Activated CD8-positive, alpha-beta T cell treated with anti-CD3 and anti-CD28 coated beads for 36 hours (primary cell): ENCODE measurements at places on chromosomes 7 and 10.

GRCh38 chr10:117217196-117217761, 20.0 kb downstream of the KCNK18 start:
- DNase-seq = peak; percentile 43

DNA sequence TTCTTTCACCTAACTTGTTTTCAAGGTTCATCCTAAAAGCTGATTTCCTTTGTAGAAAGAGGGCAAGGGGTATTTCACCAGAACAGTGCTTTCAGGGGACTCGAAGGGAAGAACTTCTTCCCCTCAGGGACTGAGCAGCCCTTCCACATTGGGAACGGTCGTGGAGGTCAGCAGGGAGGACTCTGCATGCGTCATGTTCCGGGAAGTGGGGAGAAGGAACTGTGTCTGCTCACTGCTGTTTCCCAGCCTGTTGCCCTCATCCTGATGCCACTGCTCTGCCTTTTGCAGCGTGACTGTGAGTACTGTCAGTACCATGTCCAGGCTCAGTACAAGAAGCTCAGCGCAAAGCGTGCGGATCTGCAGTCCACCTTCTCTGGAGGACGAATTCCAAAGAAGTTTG, 27.2 kb downstream of the MCM10 start:
- no peak for DNase-seq

- no peak for DNase-seq
Observed at GRCh38 chr10:24926557-24926956, 25.8 kb downstream of the PRTFDC1 start.

- DNase-seq = no peak
Observed at GRCh38 chr7:89073776-89074175, 278.2 kb upstream of the TEX47 start.

DNA sequence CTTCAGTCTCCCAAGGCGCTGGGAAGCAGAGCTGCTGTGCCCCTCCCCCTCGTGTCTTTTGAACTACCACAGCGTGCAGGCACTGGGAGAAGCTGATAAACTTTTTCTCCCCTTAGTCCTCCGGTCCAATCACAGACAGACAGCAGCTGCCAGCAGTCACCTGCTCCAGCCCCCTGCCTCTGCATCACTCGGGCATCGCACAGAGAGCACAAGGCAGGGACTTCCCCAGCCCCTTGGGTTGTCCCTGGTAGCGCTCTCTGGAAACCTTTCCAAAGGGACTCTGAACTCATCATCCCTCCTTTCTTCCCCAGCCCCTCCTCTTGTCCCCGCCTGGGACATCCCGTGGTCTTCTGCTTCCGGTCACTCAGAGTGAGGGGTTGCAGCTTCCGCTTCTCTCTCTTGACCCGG, 1.4 kb upstream of the NEUROG3 start:
- peak; percentile 41 for DNase-seq
